RWPE1 (cell line): ENCODE measurements at places on chromosomes 7 and 10.
A peak's percentile ranks its signal among the peaks of the same experiment; 100 is the strongest.

- no peak for DNase-seq
These were observed 176.3 kb upstream of the BMPER start for GRCh38 chr7:33728873-33729551.

- DNase-seq = peak; percentile 20
These were observed 20.4 kb downstream of the SLC13A4 start for GRCh38 chr7:135707570-135707966.

DNA sequence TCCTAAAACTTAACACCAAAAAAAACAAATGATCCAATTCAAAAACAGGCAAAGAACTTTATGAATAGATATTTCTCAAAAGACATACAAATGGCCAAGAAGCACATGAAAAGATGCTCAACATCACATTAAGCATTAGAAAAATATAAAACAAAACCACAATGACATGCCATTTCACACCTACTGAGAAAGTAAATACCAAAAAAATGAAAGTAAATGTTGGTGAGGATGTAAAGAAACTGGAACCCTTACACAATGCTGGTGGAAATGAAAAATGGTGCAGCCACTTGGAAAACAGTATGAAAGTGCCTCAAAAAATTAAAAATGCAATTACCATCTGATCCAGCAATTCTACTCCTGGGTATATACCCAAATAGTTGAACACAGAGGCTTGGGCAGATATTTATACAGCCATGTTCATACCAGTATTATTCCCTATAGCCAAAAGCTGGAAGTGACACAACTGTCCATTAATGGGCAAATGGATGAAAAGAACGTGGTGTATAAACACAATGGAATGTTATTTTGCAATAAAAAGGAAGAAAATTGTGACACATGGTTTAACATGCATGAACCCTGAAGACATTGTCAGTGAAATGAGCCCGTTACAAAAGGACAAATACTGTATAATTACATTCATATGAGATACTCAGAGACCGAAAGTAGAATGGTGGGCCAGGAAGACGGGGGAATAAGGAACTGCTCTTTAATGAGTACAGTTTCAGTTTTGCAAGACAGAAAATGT, 89.0 kb downstream of the JMJD1C start:
- DNase-seq = peak; percentile 37

GRCh38 chr10:6674291-6674690, 94.2 kb upstream of the PRKCQ start:
- DNase-seq = no peak

DNA sequence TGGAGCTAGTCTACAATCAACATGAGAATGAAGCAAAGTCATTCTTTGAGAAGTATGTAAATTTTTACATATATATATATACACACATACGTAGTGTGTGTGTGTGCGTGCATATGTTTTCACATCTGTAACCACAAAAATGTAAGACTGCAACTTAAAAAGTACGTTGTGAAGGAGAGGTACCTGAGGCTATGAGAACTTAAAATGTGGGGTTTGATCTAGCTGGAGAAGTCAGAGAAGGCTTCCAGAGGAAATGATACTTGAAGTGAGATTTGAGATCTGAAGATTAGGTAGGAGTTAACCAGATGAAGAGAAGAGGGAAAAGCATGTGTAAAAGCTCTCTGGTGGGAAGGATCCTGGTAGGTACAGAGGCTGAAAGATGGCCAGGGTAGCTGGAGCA, 5.8 kb downstream of the TAF5 start:
- no peak for DNase-seq

DNA sequence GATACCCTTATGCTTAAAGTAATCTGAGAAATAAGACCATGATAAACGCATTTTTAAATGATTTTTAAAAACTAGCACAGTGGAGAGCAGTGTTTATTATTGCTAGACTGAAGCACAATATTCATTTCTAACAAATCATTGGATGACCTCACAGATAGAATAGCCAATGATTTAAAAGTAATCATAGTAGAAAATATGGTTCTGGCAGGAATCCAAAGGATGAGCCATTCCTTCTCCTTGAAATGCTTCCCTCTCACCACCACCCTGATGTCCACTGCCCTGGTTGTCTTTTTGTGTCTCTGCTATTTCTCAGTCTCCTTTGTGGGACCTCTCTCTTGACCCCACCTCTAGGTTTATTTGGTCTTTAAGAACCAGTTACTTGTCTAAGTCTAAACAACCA, 64.9 kb downstream of the PRKG1 start:
- DNase-seq = no peak
